ENCODE measurements at places on chromosomes 4 and X.

DNA sequence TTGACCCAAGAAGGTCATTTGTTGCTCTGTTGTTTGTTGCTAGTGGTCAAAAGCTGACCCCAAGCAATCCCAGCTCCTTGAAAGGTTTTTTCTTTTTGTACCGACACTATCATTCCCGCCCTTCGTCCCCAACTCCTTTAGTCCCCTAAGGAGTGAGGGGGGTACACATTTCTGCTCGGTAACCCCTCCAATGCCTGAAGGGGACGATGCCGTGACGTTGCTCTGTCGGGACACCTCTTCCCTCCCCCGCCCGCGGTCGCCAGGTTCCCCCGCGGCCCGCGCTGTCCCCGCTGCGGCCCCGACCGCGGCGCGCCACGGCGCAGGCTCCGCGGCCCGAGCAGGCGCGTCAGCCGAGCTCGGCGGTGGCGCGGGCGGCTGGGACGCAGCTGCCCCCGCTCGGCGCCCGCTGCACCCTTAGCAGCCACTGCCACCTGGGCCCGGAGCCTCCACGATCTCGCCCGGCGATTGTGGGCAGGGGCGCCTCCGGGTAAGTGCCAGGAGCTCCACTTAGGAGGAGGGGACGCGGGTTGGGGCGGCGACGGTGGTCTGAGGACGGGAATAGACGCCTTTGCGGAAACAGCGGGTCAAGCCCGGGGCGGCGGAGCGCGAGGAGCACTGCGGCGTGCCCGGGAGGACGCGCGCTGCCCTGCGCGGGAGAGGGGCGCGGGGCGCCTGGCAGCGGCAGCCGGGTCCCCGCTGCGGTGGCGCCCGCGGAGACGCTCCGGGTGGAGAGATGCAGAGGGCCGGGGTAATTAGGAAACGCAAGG, at the start of gene GLRB:
Gene GLRB, plus strand, starts transcription at position 340 of the 767 bp plus-strand sequence. CDS start 1,875 bp downstream, outside the sequence.
- DNase-seq: no peak

GRCh38 chr4:108890484-108890881, 127.6 kb upstream of the ETNPPL start:
- no peak for DNase-seq

DNA sequence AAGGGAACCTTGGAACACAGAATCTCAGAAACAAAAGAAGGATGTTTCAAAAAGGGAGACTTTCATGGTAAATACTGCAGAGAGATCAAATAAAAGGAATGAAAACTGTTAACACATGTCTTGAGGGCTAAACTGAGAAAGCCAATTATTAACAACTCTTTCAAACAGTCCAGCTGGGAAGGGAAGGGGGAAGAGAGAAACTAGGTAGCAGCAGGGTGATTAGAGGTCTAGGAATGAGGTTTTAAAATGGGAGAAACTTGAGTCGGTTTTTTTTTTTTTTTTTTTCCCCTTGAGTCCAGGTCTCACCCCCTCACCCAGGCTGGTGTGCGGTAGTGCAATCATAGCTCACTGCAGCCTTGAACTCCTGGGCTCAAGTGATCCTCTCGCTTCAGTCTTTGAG, 4.3 kb downstream of the BCLAF3 start:
- no peak for DNase-seq

- DNase-seq: no peak
Observed at GRCh38 chr4:156571146-156571545, 400.5 kb downstream of the PDGFC start.

DNA sequence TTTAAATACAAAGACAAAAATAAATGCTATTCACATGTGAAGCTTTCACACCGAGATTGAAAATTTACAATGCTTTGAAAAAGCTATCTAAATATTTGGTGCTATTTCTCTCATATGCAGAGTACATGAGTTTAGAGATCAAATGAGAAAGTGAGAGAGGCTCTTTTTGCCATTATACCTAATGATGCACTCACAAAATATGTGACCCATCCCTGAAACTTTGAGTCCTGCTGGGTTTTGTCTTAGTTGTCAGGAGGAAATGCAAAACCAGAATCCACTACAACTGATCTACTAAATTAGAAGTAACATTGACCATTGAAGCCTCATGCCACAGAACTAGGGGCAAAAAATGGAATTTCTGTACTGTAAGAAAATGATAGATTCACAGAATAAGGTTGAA, 251.7 kb downstream of the MAPK10 start:
- DNase-seq: no peak

DNA sequence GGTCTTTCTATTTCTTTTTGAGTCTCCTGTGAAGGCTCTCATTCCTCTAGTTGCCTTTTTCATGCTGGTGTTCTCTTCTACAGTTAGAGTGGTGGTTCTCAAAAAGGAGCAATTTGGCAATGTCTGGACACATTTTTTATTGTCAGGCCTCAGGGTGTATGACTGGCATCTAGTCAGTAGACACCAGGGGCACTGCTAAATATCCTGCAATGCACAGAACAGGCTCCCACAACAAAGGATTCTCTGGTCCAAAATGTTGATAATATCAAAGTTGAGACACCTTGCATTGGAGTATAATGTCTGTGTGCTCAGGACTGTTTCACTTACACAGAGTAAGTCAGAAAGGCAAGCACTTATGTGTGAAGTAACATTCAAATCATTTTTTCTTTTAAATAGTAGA, 1360.7 kb downstream of the ADGRL3 start:
- DNase-seq: no peak

GRCh38 chr4:25308761-25309160, 3.8 kb upstream of the ZCCHC4 start:
- no peak for DNase-seq

DNA sequence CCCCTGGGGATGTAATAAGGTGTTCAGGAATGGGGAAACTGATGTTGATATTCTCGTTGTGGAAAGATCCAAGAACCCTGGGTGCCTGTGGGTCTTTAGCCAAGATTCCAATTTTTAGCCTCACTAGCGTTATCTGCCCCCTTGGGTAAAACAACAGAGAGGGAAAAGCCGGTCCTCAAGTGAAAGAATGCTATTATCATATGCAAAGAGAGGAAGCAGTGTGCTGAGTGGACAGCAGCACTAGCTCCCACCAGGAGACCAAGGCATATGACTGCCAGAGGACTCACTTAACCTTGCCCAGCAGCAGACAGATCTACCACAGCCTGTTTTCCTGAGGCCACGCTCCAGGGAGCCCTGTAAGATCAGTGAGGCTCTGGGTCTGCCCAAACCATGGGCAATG, 257.9 kb upstream of the CPEB2 start:
- no peak for DNase-seq

GRCh38 chr4:145536044-145536443, 54.4 kb downstream of the SMAD1 start:
- DNase-seq: no peak

DNA sequence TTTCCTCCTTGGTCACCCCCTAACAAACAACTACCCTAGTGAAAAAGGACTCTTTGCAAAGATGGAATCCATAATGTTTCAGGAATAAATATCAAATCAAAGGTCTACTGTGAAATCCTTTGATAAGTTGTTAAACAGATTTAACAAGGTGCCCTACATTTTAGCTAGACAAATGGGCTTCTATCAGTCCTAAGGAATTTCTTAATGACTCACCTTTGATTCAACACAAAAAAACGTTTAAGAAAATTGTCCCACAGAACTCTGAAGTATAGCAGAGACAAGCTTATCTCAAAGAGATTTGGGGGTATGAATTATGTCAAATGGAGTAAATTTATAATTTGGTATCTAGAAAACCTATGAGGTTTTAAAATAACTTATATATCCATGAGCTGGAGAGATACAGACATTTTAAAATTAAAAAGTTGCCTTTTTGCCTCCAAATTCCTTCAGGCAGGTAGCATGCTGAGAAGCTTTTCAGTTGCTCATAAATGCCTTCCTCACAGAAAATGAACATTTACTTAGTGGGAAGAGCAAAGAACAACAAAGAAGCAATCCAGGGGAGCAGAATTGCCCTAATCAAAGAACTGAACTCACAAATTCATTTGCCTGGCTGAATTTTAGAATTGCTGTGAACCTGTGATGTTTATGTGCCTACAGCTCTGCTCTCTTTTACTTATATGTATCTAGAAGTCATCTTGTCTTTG, 649.3 kb downstream of the STPG2 start:
- no peak for DNase-seq

GRCh38 chr4:33302321-33302720, 2582.2 kb downstream of the PCDH7 start:
- DNase-seq: no peak

DNA sequence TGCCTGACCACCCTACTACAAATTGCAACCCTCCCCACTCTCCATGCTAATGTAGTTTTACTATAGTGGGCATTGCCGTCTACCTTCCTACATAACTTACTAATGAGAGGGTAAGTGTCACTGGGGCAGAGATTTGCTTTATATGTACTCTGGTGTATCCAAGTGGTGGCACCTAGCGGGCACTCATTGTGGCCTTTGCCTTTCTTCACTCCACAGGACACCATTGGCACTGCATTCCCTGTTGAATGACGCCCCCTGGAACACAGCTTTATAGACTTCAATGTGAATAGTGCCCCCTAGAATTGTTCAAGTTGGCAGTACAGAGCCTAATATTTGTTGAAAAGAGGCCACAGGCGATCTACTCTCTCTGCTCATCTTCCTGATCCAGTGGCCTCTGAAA, 215.8 kb downstream of the MID1IP1 start:
- no peak for DNase-seq

DNA sequence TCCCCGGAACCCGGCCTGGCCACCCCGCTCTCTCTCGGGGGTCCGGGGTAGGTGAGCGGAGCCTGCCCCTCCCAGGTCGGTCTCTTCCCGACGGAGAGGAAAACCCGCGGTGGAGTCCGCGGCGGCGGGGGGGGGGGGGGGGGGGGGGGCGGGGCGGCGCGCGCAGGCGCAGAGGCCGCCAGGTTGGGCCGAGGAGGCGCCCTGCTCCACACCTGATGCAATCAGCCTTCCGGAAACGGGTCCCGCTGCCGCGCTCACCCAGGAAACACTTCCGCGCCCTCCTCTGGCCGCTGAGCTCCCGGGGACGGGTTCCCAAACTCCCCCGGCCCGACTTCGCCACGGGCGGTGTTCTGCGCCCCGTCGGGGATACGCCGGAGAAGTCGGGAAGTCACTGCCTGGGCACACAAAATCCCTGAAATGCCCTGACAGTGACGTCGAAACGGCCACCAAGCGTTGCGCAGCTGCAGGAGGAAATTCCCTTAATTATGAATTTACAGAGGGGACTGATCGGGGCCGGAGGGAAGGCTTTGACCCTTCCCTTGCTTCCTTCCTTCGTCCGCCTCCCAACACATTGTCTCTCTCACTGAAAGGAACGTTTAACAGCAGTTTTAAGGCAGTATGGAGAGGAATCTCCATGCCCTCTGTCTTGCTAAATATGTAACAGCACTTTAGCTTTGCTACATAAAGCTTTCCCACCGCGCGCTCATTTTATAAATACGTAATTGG, 2.1 kb upstream of the APBB2 start:
- DNase-seq: peak; percentile 85

DNA sequence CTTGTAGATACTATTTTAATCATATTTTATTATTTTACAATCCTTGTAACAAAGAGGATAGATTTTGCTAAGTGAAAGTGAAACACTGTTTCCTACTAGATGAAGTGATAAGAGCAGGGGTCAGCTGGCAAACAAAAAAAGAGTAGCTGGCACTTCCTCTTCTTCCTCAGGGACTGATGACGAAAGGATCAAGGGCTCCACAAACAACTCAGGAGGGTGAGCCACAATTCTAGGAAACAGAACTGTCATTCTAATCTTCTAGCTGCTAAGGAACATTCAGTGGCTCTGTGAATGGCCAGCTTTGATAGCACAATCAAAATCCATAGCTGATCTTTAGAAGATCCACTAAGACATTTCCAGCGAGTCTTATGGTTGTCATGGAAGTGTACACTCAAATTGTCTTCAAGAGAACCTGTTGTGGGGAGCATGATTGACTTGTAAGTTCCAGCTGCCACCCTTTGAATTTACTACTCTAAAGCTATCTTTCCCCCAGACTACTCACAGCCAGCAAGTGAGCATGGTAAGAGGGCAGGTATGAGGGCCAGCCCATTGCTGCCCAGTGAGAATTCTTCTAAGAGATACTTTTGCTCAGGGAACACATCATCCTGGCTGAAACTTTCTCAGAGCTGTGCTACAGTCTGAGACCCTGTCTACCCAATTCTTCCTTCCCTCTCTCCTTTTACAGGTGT, 275.7 kb upstream of the RASGEF1B start:
- DNase-seq: no peak

DNA sequence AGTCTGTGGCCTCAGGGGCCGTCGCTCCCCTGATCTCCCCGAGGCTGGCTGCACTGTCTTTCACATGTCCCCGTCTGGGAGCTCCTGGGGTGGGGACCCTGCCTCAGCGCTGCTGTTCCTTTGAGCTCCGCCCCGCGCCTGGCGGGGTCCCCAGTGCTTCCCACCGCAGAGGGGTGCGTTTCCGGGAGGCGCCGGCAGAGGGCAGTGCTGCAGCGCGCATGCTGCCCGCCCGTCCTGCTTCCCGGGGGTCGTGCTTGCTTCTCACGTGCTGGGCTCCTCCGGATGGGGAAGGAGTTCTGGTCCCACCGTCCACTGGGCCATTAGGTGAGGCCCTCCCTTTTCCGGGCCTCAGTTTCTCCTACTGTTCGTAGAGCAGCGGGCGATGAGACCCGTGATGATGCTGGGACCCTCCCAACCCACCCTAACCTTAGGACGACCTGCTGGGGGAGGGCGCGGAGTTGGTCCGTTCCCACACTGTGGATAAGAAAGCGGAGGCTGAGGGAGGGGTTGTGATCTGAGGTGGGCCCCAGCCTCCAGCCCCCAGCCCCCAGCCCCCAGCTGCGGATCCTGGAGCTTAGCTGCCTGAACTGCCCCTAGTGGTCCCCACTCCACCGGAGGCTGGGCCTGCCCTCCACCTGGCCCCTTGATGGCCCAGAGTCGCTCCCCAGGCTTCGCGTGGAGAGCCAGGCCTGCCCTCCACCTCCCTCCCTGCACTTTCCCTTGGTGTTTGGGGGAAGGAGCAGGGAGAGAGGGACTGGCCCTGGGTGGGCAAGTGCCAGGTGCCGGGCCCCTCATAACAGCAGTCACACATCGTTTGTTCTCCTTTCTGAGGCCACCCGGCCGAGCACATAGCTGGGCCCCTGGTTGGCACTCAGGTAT, 15.3 kb downstream of the CPZ start:
- DNase-seq: no peak

GRCh38 chr4:75180790-75181776, 248.2 kb downstream of the PARM1 start:
- no peak for DNase-seq

- no peak for DNase-seq
Observed at GRCh38 chr4:11814758-11815157, 386.1 kb upstream of the HS3ST1 start.

- no peak for DNase-seq
Observed at GRCh38 chrX:7218321-7219152, 70.6 kb upstream of the PUDP start.

GRCh38 chr4:136458326-136458725, 1074.0 kb downstream of the PCDH18 start:
- no peak for DNase-seq
